Stimulated activated CD8-positive, alpha-beta memory T cell treated with anti-CD3 and anti-CD28 coated beads, Interleukin-4, amount 100 ng/mL, for 24 hours (primary cell): ENCODE measurements at places on chromosomes 6 and 20.
A peak's percentile ranks its signal among the peaks of the same experiment; 100 is the strongest.

GRCh38 chr6:54598787-54599313 lies 247.7 kb upstream of the FAM83B start:
- no peak for DNase-seq

DNA sequence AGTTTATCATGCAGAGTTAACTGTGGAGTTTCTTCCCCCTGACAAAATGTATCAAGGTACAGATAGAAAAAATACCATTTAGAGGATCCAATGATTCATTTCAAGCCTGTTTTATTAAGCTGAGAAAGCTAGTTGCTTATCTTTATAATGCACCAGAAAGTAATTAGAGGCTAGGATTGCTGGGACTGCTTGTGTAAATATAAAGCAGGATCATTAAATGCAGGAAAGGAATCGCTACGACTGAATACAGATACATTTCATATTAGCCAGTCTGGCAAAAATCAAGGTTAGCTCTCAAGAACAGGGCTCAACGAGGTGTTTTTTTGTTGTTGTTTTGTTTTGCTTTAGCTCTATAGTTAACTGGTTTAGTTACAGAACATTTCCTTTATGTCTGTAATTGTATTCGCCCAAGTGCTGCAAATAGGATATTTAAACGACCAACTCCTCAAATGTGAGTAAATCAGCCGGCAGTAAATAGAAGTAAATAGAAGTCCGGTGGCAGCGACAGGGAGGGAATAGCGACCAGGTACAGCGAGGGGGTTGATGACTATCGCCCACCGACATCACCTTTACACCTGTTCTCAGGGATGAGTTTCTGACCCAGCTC lies 748 bp downstream of the UBE2J1 start:
- no peak for DNase-seq

- DNase-seq, result no peak
Measured at GRCh38 chr20:52447225-52447551, 255.6 kb upstream of the ZFP64 start.

- no peak for DNase-seq
Measured at GRCh38 chr6:149138089-149138488, 179.4 kb upstream of the TAB2 start.

- no peak for DNase-seq
Measured at GRCh38 chr20:19502169-19502568, 255.9 kb upstream of the RIN2 start.

- no peak for DNase-seq
Measured at GRCh38 chr20:57507477-57507876, 17.5 kb downstream of the CTCFL start.

DNA sequence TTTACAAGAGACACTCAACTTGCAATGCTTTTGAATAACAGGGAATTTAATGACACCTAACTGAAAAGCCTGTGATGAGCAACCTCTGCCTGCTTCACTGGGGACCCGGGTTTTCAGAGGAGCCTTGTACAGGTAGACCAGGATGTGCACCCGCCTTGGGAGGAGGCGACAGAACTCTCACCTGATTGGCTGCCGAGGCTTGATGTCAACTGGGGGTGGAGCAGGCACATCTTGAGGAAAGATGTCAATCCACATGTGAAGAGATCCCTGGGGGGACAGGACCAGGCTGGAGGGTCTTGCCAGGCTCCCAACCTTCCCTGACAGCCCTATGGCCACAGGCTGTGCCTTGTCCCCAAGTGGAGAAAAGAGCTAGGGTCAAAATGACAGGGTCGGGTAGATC lies 19.8 kb downstream of the ERGIC3 start:
- no peak for DNase-seq

DNA sequence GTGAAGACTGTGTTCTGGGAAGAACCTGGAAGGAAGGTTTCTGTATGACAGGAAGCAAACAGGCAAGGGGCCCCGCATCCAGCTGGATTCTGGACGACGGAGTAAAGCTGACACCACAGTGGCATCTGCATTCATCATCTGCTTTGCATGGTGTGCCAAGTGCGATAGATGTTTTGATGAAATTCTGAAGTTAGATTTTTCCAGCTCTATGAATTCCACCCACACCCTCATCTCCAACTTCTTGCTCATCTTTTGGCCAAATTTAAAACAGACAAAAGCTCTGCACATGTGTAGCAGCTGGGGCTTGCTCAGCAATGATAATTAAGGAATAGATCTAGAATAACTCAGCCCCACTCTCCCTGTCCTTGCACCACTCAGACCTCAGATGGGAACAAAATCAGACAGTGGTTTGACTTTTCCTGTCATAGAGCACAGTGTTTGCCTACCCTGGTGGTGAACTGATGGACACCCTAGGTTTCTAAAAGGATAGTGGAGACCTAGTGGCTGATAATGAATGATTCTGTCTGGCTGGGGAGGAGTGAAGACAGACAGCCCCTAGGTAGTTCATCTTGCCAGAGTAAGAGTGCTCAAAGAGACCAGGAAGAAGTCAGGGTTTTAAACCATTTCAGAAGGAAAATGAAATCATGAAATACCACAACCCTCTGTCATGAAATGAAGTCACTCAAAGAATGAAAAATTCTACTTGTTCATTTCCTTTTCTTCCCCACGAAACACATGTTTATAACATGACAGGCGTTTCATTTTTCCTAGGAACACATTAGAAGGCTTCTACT lies 85.8 kb downstream of the BCAS1 start:
- DNase-seq, result no peak

DNA sequence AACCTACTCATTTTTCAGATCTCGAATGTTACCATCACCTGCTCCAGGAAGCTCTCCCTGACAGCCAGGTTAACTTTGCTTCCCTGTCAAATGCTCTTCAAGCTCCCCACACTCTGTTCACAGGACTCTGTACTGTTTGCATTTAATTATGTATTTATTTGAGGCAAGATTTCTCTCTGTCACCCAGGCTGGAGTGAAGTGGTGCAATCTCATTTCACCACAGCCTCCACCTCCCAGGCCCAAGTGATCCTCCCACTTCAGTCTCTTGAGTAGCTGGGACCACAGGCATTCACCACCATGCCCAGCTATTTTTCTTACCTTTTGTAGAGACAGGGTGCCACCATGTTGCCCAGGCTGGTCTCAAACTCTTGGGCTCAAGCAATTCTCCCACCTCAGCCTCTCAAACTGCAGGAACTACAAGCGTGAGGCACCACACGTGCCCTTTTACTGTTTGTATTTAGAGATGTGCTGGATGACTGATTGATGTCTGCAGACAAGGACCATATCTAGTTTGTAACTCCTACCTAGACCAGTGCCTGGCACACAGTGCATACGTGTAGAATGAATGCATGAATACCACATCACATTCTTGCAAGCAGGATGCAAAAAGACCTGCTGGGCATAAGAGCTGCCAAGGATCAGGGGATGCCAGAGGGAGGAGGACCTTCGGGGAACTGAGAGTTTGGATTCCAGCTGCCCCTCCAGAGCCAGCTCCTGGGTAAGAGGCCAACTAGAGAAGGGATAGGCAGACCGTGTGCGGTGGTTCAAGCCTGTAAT lies 15.6 kb upstream of the CBFA2T2 start:
- no peak for DNase-seq

- no peak for DNase-seq
Measured at GRCh38 chr6:16841241-16841640, 80.0 kb upstream of the ATXN1 start.

- no peak for DNase-seq
Measured at GRCh38 chr6:125197795-125198269, 44.3 kb downstream of the TPD52L1 start.

- DNase-seq, result no peak
Measured at GRCh38 chr6:130632897-130633296, 194.3 kb upstream of the SMLR1 start.

DNA sequence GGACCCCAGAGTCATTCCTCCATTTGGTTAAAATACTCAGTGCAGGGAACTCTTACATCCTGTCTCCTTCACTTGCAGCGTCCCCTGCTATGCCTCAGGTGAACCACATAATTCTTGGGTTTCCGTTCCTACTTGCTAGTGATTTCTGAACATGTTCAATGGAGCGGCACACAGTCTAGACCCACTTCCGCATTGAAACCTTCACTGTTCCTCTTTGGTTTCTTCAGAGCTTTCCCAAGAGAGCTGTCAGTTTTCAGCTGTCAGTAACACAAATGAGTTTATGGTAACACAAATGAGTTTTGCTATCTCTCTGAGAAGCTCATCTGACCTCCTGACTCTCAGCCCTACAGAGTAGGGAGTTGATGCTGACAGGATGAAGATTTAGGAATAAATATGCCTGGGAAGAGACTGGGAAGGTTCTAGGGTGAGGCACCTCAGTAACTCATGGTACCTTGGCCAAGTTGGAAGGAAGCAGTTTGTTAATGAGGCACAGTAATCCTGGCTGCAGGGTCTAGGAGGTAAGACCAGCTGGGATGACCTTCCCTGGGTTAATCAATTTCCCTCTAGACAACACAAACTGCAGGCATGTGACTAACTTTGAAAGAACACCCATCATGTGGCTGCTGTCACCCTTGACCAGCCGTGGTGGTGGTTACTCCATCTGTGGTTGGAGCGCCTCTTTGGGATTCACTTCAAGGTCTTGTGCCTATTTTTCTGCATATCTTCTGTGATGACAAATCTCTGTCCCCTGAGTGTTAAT lies 5.4 kb downstream of the SYS1 start:
- DNase-seq, result no peak

DNA sequence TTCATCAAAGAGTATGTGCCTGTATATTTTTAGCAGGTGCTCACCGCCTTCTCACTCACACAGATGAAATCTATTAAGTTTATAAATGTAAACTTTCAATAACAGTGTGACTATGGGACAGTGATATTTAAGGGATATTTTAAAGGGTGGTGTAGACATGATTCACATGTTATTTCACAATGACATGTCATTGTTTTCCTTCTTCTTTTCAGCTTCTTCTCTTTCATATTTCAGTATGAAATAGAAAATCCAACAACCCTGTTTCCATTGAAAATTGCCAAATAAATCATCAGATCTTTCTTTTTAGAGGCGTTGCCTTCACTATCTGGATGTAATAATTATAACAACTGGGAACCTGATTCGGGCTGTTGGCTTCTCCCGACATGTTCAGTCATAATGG lies 54.8 kb downstream of the PFDN4 start:
- no peak for DNase-seq

DNA sequence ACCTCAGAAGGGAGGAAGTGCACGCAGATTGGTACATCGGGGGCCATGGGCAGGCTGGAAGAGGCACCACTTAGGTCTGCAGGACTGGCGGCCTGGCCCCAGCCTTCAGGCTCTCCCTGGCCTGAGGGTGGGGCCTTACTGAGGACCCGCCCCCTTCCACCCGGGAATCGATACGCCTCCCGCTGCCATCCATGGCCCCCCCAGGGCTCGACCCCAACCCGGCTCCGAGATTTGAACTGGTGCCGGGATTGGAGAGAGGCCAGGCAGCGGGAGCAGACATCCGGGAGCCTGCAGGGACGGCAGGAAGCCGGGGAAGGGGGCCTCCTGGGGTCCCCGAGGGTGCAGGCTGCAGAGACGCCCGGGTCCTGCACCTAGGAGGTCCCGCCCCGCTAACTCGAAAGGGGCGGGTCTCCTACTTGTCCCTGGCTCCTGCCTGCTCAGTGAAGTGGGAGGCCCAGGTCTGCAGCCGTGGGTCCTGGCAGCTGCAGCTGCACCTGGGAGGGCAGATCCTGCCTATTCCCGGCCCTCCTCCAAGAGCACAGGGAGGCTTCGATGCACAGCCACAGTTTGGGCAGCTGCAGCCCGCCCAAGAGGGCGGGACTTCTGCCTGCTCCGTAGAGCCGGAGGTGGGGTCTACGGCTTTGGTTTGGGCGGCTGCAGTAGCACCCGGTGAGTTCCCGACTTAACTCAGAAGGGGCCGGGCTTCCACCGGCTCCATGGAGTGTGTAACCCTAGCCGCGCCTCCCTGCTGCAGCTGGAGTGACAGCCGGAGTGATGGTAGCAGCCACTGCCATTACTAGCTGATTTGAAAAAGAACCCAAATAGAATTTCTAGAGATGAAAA lies 35.2 kb upstream of the TBC1D22B start:
- DNase-seq, result peak; percentile 60

GRCh38 chr6:43146709-43147688 lies 24.1 kb upstream of the SRF start:
- DNase-seq, result no peak

GRCh38 chr6:118187568-118188164 lies 280.6 kb downstream of the SLC35F1 start:
- DNase-seq, result no peak

- no peak for DNase-seq
Measured at GRCh38 chr6:111922454-111923297, 49.4 kb upstream of the FYN start.

- DNase-seq, result no peak
Measured at GRCh38 chr20:10848810-10849370, 175.1 kb upstream of the JAG1 start.

DNA sequence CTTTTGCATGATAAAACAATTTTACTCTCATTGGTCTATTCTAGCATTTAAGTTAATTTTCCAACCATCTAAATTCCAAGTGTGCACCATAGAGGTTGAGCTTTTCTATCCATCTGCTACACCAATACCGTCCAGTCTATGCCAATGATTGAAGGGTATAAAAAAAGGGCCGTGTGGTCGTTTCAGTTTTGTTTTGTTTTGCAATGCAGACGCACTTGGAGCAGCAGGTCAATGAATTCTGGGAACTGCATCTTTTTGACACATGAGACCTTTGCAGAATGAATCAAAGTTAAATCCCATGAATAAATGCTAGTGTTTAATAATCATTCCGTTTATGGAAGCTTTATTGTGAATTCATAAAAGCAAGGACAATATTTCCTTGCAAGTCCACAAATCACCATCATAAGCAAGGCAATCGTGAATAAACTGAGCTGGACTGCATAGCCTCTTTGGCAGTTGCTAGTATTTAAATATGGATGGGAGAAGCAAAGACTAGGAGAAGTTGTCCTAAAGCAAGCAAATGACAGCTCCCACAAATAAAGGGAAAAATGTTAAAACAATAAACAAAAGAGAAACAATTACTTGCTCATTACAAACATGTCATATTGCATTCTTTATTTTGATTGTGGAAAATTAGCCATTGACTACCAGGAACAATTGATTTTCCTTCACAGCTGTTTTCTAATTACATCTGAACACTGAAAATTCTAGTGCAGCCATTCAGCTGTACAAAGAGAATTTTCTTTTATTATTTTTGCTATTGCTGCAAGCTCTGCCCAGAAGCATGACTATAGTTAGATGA lies 649.7 kb upstream of the GJE1 start:
- DNase-seq, result no peak

- DNase-seq, result peak; percentile 1
Measured at GRCh38 chr20:33914919-33915318, 78.8 kb upstream of the RALY start.

GRCh38 chr20:35296101-35296554 lies 3.9 kb upstream of the FAM83C start:
- DNase-seq, result no peak

GRCh38 chr6:170224694-170225660 lies 65.9 kb downstream of the DLL1 start:
- no peak for DNase-seq
